NB4 (cell line): ENCODE measurements at places on chromosomes 2 and 18.

DNA sequence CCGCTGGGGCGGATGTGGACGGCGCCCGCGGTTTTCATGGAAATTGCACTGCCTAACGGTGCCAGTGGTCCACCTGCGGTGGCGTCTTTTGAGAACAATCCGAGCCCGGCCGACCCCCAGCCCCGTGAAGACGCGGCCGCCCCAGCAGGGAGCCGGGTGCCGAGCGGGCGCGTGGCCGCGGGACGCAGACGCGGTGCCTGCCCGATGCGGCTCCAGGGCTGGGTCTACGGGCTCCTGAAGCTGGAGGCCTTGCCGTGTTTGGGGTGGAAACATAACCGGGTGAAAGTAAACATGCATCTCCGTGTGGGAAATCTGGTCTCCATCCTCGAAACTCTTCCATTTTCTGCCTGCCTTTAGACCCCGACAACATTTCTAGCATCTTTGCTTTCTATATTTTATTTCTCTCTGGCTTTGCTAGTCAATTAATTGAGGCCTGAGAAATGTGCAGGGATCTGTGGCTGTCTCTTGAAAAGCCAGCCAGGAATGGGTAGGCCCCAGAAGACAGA is 572 bp downstream of the INPP4A start:
- DNase-seq = peak; percentile 68

DNA sequence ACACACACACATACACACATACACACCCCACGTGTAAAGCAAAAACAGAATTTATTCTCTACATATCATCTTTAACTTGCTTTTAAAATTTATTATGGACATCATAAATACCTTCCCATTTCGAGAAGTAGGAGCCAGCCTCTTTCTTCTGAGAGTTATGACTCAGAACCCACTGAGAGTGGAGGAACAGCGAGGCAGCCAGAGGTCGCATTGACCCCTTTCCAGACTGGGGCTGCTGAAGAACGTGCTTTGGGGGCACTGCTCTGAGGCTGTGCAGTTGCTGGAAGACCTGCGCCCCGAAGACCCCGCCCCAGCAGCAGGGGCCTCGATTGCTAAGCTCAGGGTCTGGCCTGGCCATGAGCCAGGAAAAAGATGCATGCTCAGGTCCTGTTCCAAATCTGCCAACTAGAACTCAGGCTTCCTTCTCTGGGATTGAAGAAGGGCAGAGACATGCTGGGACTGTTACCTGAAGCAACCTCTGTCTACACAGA is 133.8 kb upstream of the TWIST2 start:
- no peak for DNase-seq

DNA sequence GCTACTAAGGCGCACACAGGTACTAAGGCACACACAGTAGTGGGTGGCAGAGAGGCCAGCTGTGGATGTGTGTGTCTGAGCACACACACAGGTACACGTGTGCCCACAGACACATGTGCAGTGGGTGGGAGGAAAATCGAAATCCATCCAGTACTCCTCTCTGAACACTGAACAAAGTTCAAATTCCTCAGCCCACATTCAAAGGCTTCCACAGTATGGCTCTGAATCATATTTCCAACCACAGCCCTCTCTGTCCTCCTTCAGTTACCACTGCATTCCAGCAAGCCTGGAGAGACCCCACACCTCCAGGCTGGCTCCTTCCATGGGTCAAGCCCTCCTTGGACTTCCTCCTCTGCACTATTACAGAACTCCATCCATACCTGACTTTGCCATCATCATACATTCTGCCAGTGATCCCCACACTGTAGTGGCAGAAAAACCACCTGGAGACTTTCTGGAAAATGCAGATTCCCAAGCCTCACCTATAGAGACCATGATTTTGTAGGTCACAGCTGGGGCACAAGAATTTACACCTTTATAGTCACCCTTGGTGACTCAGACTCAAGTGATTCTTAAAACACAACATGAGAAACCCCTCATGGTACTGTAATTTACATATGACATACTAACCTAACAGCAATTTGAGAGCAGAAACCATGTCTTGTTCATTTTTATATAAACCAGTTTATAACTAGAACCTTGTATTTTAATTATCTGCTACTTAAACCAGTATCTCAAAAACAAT is 31.4 kb downstream of the EPG5 start:
- DNase-seq = no peak

- peak; percentile 5 for DNase-seq
Measured at GRCh38 chr2:241850544-241851324, 8.0 kb downstream of the PDCD1 start.

DNA sequence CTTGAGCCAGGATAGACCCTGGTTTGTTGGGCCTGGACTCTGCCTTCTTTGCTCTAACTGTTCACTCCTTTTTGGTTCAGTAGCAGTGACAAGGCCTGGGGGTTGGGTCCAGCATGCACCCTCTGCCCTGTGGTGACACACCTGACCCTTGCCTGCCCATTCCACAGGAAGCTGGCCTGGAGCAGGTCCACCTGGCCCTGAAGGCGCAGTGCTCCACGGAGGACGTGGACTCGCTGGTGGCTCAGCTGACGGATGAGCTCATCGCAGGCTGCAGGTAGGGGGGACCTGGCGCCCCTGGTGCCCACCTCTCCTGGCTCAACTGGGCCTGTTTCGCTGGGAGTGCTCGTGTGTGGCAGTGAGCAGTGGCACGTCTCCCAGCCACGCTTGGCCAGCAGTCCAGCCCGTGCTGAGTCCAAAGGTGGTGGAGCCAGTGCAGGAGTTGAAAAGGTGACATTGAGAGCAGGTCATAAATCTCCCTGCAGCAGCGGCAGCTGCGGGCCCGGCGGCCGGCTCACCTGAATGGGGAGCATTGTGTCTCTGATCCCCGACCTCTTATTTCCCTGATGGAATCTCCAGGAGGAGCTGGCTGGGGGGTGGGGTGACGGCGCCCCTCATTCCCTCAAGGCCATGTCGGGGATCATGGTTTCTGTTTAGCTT is 102.6 kb downstream of the DYSF start:
- no peak for DNase-seq

DNA sequence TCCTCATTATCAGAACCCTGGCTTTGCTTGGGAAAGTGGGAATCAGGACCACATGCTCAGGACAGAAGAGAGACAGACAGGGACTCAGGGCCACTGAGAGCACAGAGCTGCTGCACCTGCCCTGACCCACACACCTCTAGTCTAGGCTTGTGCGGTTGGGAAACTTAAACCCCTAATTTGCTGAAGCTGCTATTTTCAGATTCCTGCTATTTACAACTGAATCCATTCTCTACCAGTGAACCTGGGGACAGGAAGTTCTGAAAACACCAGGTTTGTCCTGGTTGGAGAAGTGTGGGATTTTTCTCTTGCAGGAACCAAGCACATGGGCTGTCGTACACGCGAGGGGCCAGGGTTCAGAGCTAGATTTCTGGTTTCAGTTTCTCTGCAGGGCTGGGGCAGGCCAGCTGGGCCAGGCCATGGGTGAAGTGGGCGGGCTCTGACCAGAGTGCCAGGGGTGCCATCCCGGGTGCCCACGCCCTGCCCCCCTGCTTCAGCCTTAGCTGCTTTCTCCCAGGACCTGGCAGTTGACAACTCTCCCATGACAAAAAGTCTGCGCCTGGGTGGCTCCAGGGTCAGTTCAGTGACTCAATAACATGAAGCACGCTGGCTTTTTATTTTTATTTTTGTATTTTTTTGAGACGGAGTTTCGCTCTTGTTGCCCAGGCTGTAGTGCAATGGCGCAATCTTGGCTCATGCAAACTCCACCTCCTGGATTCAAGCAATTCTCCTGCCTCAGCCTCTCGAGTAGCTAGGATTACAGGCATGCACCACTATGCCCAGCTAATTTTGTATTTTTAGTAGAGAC is 51.3 kb upstream of the SLC1A4 start:
- peak; percentile 40 for DNase-seq

- no peak for DNase-seq
Measured at GRCh38 chr2:110149330-110150220, 34.0 kb upstream of the MALL start.

DNA sequence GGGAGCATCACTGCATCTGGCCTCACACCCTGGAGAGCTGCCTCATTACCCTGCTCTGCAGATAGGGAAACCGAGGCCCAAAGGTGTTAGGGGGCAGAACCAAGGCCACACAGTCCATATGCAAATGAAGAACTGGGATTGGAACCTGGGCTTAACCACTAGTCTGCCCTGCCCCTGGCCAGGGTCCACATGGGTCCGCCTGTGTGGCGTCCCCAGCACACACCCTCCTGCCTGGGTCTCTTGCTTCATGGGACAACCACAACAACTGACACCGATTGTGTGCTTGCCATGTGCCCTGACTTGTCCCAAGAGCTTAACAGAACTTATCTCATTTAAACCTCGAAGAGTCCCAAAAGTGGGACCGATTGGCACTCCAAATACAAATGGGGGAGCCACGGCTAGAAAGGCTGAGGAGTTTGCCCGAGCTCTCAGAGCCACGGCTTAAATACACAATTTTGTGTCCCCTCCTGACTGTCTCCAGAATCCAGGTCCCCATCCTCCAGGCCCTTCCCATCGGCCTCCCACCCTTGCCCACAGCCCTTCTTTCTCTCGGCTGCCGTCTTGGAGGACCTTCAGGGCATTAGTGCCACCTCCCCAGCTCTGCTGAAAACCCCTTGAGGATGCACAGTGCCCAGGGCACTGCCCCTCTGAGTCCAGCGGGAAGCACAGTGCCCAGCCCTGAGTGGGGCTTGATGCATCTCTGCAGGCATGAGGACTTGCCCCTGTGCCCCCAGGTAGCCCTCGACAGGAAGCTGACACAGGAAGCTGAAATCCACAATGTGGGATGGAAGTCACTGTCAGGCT is 5.8 kb upstream of the DUSP2 start:
- no peak for DNase-seq

GRCh38 chr2:180411661-180412060 is 404.6 kb upstream of the CWC22 start:
- no peak for DNase-seq

GRCh38 chr2:103294420-103294819 is 532.6 kb downstream of the TMEM182 start:
- no peak for DNase-seq

DNA sequence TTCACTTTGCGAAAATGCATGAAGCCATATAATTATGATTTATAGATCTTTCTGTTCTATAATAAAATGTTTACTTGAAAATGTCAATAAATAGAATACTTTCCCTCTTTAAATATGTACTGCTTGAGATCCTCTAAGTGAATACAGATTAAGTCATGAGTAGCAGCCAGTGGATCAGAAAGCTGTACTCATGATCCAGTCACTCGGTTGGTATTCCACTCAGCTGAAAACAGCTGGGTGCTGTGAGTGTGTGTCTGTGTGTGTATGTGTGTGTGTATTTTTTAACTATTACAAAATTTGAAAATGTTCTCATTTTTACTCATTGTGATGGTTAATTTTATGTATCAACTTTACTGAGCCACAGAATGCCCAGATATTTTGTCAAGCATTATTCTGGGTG is 141.6 kb upstream of the CYP26B1 start:
- no peak for DNase-seq

GRCh38 chr2:121804997-121805765 is 49.7 kb downstream of the TSN start:
- no peak for DNase-seq

- no peak for DNase-seq
Measured at GRCh38 chr2:201664334-201664733, 21.0 kb upstream of the TMEM237 start.

GRCh38 chr18:58005011-58005410 is 39.0 kb upstream of the NEDD4L start:
- DNase-seq = no peak

DNA sequence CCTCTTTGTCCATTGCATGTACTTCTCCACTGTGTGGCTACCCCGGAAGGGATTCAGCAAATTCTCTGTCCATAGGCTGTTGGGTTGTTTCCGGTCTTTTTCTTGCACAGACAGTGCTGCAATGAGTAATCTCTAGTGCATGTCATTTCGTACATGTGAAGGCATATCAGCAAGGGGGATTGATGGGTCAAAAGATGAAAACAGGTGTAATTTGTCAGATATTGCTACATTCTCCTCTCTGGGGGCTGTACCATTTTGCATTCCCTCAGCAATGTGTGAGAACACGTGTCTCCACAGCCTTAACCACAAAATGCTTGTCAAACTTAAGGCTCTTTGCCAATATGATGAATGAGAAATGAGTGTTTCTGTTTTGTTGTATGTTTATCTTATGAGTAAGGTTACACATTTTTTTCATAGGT is 60.5 kb downstream of the KLHL29 start:
- DNase-seq = no peak

- DNase-seq = no peak
Measured at GRCh38 chr2:54471221-54471711, 15.1 kb downstream of the SPTBN1 start.

- DNase-seq = no peak
Measured at GRCh38 chr2:120182019-120182560, 41.1 kb downstream of the TMEM185B start.

DNA sequence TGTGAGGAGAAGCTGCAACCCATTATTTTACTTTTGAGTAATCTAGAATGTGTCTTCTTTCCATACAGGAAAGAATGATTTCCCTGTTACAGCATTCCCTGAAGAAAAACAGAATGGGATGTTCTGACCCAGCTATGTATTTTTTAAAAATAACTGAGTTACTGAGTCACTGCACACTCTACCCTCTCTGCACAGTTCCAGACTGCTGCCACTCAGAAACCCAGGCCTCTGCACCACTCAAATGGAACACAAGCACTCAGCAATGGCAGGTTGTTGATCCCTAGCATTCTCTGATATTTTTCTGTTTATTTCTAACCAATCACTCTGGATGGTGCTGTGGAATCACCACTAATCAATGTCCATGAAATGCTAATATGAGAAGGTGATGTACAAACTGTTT is 1300.0 kb upstream of the FAM98A start:
- no peak for DNase-seq

DNA sequence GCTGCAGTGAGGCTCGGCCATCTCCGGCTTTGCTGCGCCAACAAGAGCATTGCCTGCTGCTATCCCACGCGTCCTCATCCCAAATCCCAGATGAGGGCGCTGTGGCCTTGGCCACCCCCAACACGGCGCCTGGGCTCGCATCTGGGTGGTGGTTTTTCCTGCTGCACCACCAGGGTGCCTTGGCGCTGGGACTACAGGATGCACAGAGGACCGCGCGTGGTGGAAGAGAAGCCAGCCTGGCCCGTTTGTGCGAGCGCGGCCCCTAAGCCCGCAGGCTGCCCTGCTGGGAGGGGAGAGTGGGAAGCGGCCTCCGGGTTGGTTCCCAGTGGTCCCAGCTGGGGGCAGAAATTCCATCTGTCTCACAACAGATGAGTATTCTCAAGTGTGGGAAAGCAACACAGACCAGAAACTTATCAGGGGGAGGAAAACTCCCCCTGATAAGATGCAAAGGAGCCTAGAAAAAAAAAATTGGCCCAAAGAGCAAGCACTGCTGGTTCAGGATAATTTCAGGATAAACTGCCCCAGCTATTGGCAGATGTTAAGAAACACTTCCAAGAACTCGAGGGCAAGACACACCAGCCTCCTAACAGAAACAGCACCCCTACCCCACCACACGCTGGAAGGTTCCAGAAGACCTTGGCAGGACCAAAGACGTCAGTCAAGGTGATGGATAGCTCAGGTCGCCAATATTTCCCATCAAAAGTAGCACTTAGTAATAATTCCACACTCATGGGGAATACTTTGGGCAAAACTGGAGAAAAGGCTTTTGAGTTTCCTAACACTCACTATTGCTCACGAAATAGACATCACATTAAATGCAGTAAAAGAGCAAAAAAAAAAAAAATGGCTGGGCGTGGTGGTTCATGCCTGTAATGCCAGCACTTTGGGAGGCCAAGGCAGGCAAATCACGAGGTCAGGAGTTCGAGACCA is 152.1 kb downstream of the PXDN start:
- peak; percentile 25 for DNase-seq

GRCh38 chr2:237128026-237128703 is 42.5 kb downstream of the COPS8 start:
- no peak for DNase-seq
